ENCODE measurements at places on chromosomes 1 and 21. TPM values are rescaled to one million over a fixed set of nuclear protein-coding genes. Genes with fewer than 3 reads are reported as not detected.

KRTAP19-3 gene
- total RNA-seq: not detected

LCE6A gene
- not detected for total RNA-seq

GNG4 gene
- total RNA-seq: 0.88 TPM

CELA2A gene
- total RNA-seq: not detected

CDCA8 gene
- total RNA-seq: 56.0 TPM

HEYL gene
- 0.19 TPM for total RNA-seq

S100A2 gene
- 5.3 TPM for total RNA-seq

GSTM1 gene
- total RNA-seq: 0.22 TPM

GRCh38 chr1:47881505-47882442 lies 115.4 kb downstream of the TRABD2B start:
- no peak for DNase-seq

DNA sequence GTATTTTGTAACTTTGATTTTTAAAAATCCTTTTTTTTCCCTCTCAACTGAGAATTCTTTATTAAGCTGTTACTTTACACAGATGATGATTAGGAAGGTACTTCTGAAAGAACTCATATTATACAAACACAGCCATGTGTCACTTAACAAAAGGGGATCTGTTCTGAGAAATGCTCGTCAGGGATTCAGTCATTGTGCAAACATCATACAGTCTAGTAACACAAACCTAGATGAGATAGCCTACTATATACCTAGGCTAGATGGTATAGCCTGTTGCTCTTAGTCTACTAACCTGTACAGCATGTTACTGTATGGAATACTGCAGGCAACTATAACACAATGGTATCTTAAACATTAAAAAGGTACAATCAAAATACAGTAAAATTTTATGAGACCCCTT lies 24.9 kb downstream of the AHCTF1 start:
- DNase-seq: no peak

GRCh38 chr1:45998020-45998617 lies 134.3 kb downstream of the PIK3R3 start:
- no peak for DNase-seq

DNA sequence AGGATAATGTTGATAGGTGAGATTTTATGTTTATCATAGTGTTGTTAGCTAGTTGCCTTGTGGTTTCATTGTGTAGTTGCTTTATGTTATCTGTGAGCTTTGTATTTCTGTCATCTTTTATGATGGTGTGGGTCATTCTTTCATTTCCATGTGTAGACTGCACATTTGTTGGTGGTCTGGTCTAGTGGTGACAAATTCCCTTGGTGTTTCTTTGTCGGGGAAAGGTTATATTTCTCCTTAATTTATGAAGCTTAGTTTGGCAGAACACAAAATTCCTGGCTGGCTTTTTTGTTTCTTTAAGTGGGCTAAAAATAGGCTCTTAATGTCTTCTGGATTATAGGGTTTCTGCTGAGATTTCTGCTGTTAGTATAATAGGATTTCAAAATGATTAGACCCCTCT lies 347.2 kb upstream of the ADAMTS5 start:
- no peak for DNase-seq

DNA sequence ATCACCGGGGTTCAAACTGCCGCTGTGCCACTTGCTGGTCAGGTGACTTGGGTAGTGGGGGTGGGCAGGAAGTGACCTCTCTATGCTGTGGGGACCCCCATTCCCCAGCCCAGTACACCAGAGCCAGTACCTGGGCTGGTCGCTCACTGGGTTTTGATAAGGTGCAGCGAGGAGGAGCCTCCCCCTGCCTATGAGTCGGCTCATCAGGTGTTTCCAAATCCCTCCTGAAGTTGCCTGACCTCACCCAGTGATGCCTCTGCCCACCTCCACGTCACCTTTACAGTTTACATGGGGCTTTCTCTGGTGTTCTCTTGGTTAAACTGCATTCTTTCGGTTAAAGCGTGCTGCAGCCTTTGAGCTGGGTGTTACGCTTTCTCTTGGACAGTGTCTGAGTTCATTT lies 58.2 kb downstream of the ARHGEF10L start:
- no peak for DNase-seq

DNA sequence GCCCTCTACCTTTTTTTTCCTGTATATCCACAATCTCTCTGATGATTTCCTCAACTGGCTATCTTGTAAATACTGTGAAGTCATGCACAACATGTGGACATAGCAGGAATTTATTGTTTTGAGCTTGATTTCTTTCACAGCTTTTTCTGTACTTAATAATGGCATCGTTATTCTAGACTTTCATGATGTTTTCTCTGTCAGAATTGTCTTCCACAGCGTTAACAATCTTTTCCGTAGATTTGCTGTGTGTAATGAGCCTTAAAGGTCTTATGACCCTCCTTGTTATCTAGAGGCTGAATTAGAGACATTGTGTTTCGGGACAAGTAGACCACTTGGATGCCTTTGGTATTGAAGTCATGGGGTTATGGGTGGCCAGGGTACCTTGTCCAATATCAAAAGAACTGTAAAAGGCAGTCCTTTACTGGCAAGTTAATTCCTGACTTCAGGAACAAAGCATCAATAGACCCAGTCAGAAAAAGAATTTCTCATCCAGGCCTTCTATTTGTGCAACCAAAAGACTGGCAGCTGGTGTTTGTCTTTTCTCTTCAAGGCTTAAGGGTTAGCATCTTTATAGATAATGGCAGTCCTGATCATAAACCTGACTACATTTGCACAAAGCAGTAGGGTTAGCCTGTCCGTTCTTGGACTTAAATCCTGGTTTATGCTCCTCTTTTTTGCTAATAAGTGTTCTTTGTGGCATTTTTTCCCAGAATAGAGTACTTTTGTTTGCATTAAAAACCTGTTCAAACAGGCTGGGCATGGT lies 30.1 kb upstream of the CHAF1B start:
- DNase-seq: no peak

- no peak for DNase-seq
These were observed 406.7 kb downstream of the DISC1 start for GRCh38 chr1:232033285-232033684.

- DNase-seq: no peak
These were observed 30.4 kb downstream of the MORC3 start for GRCh38 chr21:36350282-36350910.

- no peak for DNase-seq
These were observed 86.8 kb downstream of the KCNJ6 start for GRCh38 chr21:37829447-37829846.

- DNase-seq: no peak
These were observed 164.0 kb downstream of the NEK7 start for GRCh38 chr1:198320759-198321158.

DNA sequence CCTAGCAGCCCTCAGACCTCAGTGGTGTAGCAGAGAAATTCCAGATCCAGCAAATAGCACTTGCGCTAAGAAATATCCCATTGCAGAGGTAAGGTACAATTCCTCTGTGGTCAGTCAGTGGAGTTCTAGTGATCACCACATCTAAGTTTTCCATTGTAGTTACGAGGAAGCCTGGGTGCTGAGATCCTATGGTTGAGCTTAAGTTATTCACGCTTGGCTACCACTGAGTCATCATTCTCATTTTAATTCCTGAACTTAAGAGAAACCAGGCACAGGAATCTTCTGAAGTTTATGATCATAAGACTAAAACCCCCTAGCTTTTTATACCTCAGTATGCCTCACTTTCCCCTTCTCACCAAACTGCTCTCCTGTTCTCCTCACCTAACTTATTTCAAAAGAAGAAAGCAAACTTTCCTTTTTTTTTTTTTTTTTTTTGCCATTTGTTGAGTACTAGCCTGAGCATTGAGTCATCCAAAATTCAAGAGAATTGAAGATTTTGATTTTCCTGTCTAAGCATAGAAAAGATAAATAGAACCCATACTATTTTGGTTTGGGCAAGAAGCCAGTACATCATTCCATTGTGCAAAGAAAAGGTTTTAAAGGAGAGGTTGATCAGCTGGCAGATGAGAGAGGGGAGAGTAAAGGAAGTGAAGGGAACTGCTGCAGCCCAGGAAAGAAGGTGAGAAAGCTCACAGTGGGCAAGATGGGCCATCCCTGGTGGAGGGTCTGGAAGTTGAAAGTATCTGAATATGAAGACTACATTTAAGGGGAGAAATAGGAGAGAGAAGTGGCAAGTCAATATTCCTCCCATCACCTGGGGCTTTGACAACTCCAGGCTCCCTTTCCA lies 39.9 kb downstream of the SERBP1 start:
- DNase-seq: no peak

DNA sequence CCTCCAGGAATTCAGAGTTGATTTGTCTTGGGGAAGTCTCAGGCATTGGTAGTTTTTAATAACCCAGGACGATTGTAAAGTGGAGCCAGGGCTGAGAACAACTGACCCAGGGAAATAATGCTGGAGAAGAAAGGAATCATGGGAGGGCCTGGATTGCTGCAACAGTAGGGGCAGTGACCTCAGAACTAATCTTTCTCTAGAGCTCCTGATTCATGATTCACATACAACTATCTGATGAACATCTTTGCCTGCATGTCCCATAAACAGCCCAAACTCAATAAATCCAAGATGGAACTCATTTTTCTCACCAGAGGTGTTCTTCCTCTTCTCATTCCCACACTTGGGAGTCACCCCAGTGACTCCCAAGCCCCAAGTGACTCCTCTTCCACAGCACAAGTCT lies 8.1 kb upstream of the G0S2 start:
- no peak for DNase-seq

DNA sequence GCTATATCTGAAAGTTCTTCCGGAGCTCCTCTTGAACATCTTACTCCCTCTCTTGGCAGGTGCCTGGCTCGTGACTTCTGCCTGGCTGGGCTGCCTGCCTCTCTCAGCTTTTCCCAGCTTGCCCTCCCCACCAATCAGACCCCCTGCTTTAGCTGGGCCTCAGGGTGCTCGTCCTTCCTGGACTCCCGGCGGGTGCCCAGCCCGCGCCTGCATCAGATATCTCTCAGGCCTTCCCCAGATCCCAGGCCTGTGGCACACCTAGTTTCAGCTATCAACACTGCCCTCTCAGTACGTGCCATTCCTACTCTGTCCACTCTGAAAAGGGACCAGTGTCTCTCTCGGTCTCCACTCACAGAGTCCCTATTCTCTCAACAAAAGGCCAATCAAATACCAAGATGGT lies 96.5 kb upstream of the CLDN14 start:
- no peak for DNase-seq

DNA sequence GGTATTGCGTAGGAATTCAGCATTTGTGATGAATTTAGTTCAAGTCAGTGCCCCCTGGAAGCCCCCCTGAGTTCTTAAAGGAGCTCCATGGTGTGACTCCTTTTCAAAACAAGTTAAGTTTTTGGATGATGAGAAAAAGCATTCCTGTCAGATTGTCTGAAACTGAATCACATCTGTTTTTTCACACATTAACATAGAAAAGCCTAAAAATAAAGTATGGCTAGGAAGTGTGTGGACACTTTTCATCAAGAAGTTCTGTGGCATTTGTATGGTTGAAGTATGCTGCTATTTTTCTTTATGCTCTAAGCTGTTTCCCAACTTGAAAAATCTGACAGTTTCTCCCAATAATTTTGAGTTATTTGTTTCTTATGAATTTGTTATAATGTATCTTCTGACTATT lies 33.7 kb downstream of the PRDM2 start:
- DNase-seq: no peak

GRCh38 chr1:87190402-87190801 lies 138.3 kb upstream of the LMO4 start:
- no peak for DNase-seq

- DNase-seq: no peak
These were observed 12.1 kb downstream of the PLXNA2 start for GRCh38 chr1:208231881-208232661.

- no peak for DNase-seq
These were observed 34.2 kb downstream of the GATAD2B start for GRCh38 chr1:153888533-153888932.

GRCh38 chr1:175313672-175314225 lies 121.2 kb upstream of the KIAA0040 start:
- DNase-seq: no peak

- no peak for DNase-seq
These were observed 177.6 kb upstream of the DPYD start for GRCh38 chr1:98098473-98098872.

- DNase-seq: no peak
These were observed 23.4 kb upstream of the MEF2D start for GRCh38 chr1:156523801-156524480.

GRCh38 chr1:4801192-4801924 lies 146.9 kb downstream of the AJAP1 start:
- no peak for DNase-seq

Measured in activated CD4-positive, alpha-beta memory T cell treated with anti-CD3 and anti-CD28 coated beads for 36 hours (primary cell).